AG09319 (cell line): ENCODE measurements at places on chromosomes 6 and 20.

DNA sequence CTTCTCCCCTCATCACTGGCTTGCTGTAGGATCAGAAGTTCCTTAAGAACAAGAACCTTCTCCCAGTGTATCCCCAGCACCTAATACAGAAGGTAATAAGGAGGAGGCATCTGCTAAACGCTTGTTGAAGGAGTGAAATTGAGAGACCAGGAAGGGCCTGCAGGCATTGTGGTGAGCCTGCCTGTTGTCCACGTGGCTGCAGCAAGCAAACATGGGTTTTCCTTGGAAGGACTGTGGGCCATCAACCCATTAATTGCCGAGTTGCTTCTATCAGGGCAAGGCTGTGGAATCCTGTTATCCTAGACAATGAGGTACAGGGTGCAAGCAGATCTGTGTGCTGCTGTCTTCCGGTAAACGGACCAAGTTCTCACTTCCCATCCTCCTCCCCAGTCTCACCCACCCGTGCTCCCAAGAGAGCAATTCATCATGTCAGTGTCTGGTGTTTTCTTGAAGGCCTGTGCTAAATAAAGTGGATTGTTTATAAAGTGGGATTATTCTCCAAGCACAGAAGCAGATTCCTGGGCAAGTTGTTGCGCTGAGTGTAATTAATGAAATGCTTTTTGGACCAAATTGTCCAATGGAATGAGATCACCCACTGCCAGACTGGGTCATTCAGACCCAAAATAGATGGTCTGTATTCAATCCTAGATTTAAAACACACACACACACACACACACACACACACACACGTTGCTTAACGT is 164.6 kb upstream of the CDYL start:
- DNase-seq: no peak

DNA sequence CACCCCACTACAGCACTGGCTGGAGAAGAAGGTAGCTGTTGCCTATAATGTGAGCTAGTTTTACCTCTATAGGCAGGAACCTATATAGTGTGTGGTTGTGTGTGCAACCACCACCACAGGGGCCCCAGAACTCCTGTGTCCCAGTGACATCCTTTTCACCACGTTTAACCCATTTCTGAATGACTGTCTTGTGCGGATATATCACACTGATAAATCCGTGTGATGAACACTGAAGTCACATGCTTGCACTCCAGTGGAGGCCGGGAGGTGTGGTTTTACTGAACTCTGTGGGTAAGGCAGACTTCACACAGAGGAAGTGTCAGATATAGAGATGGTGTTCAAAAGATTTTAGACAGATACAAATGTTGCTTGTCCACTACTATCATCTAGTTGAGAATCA is 32.5 kb downstream of the SDHAF4 start:
- DNase-seq: no peak

- DNase-seq: no peak
Observed at GRCh38 chr6:10112871-10113549, 301.9 kb downstream of the TFAP2A start.

- DNase-seq: no peak
Observed at GRCh38 chr6:128172081-128172480, 271.2 kb upstream of the THEMIS start.

DNA sequence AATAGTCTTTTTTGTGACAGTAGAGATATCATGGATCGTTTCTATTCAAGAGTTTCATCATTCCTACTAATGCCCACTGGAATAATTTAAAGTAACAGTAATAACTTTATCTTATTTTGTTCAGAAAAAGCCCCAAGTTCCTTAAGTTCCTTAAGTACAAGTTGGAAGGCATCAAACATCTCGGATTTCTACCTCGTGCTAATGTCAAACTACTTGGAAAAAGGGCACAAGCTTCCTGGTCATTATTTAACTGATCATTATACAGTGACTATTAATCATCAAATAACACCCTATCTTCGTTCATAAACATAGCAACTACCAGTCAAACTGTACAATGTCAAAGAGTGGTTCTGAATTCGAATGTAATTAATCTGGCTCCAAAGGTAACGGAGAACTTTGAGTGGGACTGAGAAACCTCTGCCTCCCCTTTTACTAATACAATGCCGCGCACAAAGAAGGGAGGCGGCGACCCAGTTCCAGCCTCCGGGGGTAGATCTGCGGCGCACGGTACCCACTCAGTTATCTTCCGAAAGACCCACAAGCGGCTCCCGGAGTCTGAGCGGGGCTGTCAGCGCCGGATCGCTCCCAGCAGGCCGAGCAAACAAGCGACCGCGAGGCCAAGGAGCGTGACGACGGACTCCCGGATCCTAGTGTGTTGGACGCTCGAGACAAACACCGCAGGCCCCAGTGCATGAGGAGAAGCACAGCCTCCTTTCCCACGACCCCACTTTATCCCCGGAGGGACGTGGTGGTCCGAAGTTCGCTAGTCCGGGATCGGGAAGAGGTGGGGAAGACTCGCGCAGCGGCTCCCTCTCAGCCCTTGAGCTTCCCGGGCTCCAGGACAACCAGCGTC is 716 bp downstream of the SHPRH start:
- no peak for DNase-seq

DNA sequence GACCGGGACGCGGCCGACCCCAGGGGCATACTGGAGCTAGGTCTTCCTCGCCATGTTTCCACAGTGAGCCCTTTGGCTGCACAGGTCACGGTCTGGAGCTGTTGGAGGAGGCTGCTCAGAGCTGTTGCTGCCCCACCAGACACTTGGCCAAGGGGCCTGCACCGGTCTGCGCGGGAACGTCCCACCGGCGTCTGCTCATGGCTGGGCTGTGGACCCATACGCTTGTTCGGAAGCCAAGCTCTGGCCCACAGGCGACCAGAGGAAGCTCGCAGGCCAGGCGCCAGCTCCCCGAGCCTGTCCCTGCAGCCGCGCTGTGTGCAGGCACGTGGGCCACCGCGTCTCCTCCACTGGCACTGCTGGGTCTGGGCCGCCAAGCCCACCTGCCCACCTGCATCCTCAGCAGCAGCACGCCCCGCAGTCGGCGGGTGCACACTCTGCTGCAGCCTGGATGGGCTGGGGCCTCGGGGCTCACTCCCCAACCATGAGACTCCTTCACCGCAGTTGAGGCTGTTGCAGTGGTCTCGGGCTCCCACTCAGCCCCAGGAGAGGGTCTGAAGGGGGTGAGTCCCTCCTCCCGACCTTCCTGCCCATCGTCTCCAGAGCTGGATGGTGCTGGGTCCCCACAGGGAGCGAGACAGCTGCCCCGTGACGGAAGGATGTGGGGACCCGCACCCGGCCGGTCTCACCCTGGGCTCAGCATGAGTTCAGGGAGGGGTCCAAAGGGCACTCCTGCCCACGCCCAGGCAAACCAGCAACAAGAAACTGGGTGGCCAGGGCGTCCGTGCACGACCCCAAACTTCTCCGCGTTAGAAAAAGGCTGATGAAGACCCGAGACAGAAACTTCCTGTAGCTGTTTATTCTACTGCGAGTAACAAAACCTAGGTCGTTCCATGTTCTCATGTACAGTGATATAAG is 15.5 kb upstream of the TCFL5 start:
- DNase-seq: no peak

GRCh38 chr20:7333841-7334240 is 566.4 kb downstream of the BMP2 start:
- DNase-seq: no peak
